ENCODE measurements at places on chromosomes 4 and X. TPM values are rescaled to one million over a fixed set of nuclear protein-coding genes. Genes with fewer than 3 reads are reported as not detected.

DNA sequence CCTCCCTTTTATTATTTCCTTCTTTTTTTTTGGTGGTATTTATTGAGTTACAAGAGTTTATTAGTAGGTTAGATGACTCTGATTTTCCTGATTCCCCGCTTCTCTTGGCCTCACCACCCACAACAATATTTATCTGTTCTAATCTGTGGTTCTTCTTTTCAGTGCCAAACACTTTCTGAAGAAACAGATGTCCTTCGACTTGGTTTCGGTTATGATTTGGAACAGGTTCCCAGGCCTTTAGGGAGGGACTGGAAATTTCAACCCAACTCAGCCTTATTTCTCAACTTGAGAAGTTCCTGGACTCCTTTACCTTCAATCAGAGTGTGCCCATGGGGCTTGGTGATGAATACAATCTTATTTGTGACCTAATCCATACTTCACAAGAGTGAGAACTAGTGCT, 108.1 kb downstream of the UCHL1 start:
- no peak for DNase-seq

DNA sequence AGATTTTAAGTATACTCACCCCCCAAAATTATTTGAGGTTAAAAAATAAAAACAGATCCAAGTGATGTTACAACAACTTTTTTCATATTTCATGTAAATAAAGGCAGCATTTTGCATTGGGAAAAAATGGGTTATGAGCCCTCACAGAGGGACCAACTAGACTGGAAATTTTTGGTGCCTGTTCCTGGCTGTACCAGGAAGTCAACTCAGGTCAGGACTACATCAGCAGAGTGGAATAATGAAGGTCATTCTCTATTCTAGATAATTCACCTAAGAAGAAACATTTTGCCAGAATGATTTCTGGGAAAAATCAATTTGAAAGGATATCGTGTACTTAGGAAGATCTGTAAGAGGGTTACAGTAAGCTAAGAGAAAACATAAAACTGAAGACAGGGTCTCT, 66.8 kb downstream of the CORIN start:
- DNase-seq: no peak

DNA sequence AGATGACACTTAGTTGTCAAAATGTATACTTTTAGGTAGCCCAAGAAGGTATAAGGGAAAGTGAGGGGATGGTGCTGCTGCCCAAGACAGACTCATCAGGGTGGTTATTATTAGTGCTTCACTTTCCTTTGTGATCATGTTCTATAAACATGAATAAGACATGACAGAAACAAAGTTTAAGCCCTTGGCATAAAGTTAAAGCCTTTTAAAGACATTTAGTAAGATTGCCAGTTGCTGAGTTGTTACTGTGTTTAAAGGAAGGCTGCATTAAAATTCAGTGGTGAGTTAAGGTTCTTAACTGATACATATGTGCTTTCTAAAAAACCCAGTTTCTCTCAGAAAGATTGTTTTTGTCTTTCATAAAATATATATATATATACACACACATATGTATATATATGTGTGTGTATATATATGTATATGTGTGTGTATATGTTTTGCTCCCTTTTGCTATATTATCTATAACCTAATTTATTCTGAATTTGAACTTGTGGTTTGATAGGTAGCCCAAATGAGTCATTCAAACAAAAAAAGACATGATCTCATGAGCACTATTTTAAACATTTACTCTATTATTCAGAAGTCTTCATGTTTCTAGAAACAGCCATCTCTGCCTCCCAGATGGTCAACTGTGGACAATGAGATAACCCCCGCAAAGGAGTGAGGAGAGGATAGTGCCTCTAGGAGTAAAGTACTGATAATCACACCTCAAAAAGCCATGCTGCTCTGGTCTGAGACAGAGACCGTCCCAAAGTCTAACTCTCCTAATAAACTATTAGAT, 98.1 kb upstream of the OTUD4 start:
- no peak for DNase-seq

The RNF128 gene
- not detected for total RNA-seq

All from activated CD8-positive, alpha-beta T cell treated with anti-CD3 and anti-CD28 coated beads for 36 hours (primary cell).